ENCODE measurements at places on chromosomes 5 and 9.

DNA sequence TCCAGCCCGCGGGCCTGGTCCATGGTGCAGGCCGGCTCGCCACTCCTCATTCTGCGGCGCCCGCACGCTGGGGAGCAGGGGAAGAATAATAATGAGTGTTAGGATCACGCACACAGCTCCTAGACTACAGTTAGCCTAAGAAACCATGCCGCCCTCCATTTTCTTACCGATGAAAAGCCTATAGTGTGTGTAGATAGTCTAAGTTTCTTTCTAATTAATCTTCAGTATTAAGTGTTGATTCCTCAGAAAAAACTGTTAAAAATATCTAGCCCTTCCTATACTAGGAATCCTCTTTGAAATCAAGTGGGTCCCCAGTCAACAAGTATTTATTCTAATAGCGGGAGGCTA lies 9.3 kb downstream of the ZBED3 start:
- no peak for DNase-seq

DNA sequence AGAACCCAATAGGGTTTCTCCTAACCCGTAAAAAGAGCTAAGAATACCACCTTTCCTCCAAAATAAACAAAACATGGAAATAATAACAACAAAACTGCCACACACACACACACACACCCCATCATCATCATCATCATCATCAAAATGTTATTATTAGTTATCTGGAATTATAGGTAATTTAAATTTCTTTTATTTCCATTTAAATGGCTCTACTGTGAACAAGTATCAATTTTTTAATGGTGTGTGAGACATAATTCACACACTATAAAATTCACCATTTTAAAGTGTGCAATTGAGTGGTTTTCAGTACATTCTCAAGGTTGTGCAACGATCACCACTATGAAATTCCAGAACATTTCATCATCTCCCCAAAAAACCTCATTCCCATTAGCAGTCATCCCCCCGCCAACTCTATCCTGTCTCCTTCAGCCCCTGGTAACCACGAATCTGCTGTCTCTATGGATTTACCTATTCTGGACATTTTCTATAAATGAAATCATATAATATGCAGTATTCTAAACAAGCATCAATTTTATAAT lies 172.7 kb downstream of the ROR2 start:
- peak; percentile 87 for DNase-seq

DNA sequence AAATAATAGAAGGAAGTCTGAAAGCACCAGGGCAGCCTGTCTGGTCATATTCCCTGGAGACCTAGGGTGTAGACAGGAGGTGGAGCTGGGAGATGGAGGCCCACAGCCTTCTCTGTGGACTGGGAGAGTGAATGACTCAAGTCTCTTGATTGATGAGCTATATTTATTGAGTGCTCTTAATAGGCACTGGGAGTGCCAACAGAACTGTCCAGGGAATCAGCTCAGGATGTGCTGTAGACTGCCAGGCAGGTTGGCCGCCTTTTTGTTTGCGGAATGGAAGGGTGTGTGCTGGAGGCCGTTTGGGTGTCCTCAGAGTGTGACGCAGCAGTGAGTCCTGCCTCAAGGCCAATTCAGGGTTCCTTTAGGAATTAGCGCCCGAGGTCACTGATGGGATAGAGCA lies 33.4 kb upstream of the POMT1 start:
- no peak for DNase-seq

DNA sequence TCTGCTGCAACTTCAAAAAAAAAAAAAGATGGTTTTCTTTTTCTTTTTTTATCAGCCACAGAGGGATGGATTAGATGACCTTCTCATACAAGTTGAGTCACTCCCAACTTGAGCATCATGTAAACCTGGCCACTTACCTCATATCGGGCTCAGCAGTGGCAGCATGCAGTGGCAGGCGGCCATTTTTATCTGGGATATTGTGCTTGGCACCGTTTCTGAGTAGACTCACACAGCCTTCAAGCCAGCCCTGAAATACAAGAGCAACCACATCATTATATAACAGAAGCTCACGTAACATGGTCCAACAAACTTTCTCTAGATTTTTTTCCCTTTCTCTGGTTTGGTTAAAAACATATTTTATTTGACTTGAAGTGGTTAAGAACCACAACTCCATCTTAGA lies 62.6 kb downstream of the ANKRD55 start:
- peak; percentile 97 for DNase-seq

Measured in fibroblast of the aortic adventitia (primary cell).